ENCODE measurements at places on chromosomes 1 and 21.

DNA sequence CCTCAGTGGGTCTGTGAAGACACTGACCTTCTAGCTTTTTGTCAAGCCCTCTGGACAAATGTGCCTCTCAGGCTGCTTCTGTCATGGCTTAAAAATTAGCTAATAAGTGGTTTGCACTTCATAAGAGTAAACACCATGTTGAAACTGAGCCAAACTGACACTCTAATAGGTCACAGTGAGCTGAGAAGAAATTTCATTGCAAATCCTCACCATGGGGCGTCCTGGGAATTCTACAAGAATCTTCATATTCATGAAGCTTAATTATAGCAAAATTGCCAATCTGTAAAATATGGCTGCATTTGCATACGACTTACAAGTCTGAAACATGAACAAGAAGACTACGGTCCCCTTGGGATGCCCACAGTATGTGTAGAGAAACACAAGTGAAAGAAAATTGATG, 188.6 kb downstream of the DSCAM start:
- DNase-seq, result no peak

GRCh38 chr1:219372916-219373615, 199.4 kb downstream of the LYPLAL1 start:
- no peak for DNase-seq

GRCh38 chr1:40626383-40626770, 39.1 kb downstream of the RIMS3 start:
- DNase-seq, result no peak

DNA sequence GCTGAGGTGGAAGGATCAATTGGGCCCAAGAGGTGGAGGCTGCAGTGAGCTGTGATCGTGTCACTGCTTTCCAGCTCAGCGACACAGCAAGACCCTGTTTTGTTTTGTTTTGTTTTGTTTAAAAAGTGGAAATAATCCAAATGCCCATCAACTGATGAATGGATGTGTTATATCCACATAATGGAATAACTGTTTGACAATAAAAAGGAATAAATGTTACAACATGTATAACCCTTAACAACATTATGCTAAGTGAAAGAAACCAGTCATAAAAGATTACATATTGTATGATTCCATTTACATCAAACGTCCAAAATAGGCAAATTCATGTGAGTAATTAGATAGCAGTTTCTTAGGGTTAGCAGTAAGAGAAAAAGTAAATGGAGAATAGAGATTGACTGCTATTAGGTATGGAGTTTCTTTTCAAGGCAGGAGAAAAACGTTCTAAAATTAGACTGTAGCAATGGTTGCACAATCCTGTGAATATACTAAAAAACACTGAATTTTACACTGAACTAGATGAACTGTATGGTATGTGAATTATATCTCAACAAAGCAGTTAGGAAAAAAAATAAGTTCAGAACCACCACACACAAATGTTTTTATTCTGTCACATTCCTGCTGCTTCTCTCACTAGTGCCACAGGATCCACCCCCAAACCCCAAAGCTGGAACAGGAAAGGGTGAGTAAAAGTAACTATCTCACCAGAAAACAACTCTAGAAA, 15.7 kb downstream of the FOXJ3 start:
- no peak for DNase-seq

- DNase-seq, result no peak
Observed at GRCh38 chr1:11729155-11729497, 6.8 kb upstream of the AGTRAP start.

- DNase-seq, result peak; percentile 50
Observed at GRCh38 chr1:45654540-45655280, 30.9 kb upstream of the CCDC17 start.

GRCh38 chr1:2253036-2253796, 25.1 kb downstream of the SKI start:
- DNase-seq, result no peak

GRCh38 chr1:42999308-42999707, 40.6 kb upstream of the SLC2A1 start:
- no peak for DNase-seq

DNA sequence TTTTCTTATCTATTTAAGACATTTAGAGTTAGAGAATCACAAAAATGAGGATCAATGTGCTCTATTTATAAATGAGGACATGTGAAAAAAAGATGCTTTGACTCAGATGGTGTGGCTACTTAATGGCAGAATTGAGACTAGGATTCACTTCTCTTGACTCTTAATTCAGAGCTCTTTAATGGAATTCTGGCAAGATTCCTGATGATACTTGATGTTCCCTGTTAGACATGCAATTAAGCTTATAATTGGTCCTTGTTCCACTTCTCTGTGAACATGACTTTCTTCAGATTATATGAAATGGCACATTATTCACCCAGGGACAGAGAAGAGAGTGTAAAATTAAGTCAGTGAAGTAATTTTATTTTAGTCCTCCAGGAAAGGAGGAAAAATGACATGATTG, 165.3 kb downstream of the LRRC7 start:
- DNase-seq, result no peak

DNA sequence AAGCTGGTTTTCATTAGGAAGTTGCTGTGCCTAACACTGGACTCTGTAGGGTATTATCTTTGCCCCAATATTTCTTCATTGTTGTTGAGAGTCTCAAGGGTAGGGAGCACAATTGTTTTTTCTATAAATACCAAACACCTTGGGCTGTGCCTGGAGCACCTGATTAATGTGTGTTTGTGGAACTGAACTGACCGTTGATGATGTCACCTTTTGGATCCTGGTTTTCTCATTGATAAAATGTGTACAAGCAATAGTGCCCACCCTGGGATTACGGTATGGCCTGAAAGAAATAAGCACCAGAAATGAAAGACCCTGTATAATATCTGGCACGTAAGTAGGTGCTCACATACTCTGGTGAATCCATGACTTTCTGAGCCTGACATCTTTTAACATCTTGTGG, 39.3 kb downstream of the KCNA2 start:
- no peak for DNase-seq

GRCh38 chr1:153444078-153444477, 16.4 kb downstream of the S100A7 start:
- no peak for DNase-seq

DNA sequence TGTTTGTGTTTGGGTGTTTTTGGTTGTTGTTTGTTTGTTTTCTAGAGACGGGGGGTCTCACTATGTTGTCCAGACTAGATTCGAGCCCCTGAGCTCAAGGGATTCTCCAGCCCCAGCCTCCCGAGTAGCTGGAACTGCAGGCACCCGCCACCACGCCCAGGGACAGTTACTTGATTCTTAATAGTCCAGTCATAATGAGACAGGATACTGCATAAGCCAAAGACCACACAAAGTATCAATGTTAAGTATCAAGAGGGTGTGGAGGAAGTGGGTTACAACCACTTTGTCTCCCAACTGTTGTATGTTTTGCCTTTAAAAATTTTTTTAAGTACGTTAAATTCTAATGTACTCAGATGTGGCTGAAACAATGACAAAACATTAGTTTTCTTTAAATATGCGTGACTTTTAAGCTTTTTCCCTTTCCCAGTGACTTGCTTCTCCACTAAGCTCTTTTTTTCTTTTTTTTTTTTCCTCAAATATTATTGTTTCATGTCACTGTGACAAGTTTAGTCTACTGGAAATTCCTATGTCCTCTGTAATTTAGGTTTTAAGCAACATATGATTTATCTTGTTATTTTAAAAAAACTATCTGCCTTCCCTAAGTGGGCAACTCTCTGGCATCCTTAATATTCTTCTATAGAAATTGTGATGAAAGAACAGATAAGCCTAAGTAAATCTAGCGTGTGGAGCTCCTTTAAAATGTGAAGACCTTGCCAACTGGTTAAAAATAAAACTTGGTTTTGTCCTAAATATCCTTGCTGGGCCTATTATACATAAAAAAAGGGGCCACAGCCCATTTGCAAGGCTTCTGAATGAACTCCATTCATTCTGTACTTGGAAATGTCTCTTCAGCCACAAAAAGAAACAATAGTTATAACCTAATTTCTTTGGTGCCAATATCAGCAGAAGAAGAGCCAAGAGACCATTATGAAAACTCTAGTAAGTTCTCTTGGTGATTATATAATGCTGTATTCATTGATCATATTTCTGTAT, 56.2 kb upstream of the DPH5 start:
- DNase-seq, result no peak
